Stimulated activated CD4-positive, alpha-beta T cell treated with anti-CD3 and anti-CD28 coated beads, TNF-alpha, amount 100 ng/mL, for 24 hours (primary cell): ENCODE measurements at places on chromosomes 12 and 14.

- DNase-seq, result no peak
Measured at GRCh38 chr12:80277732-80278131, 166.3 kb upstream of the PTPRQ start.

DNA sequence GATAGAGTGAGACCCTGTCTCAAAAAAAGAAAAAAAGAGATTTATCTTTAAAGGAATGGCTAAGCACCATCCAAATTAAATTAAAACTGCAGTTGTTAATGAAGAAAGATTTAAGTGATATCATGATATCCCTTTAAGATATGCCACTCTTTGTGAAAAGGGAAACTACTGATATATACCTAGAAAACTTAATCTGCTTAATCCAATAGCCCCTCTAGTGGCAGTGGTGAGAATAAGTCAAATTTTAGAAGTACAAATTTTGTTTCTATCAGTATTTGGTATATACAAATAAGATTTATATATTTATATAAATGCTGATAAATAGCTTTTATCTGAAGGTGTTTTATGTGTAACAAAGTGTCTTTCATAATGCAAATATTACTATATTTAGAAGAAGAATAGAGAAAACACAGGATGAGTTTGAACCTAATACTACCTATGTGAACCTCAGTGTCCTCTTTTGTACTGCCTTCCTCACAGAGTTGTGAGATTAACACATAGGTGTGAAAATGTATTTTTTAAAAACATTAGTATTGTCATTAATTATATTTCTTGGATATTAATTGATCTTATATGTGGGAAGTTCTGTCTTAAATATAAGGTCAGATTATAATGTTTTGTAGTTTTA, 51.4 kb upstream of the GARIN2 start:
- DNase-seq, result no peak

DNA sequence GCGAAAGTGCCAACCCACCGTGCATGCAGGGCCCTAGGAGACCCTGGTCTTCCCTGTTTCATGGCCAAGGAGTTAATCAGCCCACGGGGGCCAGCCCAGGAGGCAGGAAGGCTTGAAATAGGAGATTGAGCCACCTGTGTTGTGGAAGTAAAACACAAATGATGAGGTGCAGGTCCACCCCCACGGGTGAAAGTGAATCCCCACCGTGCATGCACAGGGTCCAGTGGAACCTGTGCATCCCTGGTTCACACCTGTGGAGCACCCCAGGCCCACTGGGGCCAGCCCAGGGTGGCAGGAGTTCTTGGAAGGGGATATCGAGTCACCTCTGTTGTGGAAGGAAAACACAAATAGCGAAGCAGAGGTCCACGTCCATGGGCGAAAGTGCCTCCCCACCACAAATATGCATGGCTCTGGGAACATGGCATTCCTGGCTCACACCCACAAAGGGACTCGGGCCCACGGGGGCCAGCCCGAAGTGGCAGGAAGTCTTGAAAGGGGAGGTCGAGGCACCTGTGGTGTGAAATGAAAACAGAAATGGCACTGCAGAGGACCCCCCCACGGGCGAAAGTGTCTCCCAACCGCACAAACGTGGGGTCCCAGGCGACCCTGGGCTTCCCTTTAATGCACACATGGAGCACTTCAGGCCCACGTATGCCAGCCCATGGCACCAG, 381.5 kb downstream of the ALG10 start:
- no peak for DNase-seq

DNA sequence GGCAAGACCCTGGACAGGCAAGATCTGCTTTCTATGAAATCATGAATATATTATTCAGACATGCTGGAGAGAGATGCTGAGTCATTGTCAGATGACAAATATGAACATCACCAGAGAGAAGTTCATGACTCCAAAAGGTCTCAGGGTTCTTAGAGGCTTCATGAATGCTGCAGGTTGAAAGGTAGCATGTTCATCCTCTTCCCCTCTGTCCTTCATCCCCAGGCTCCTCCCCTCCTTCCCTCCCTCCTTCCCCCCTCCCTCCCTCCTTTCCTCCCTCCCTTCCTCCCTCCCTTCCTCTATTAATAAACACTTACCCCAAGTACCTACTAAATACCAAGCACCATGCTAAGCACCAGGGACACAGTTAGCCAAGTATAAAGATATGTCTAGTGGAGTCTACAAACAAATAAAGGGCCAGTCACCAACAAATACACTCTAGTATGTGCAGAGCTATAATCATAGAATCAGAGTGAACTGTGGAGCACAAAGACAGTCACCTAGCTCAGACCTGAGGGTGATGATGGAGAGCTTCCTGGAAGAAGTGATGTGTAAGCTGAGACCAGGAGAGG, 46.2 kb downstream of the RPH3A start:
- no peak for DNase-seq

GRCh38 chr12:19498099-19498498, 58.8 kb downstream of the AEBP2 start:
- no peak for DNase-seq

- DNase-seq, result no peak
Measured at GRCh38 chr12:89472508-89472907, 52.1 kb downstream of the GALNT4 start.

DNA sequence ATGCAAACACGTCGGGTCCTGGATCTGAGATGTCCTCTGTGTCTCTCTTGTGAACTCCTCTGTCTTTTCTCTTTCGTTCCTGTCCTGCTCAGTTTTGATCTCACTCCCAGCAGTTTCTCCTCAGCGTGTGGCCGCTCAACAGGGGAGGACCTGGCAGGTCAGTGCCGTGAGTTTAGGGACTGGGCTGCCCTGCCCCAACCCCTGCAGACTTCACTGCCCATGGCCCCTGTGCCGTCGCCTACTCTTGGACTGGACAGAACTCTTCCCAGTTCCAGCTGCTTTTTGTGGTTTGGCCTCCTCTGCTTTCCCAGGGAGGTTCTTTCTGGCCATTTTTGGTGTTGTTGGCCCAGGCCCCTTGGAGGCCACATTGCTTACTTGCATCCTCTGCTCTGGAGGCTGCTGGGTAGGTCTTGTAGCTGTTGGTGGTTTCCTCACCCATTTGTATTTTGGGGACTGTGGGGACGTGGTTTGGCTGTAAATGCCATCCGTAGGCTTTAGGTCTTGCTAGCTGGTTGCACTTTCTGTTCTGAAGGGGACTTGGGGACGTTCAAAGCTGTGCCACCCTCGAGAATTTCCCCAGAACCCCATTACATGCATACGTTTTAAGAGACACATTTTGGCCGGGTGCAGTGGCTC, 20.0 kb upstream of the DNAH10 start:
- no peak for DNase-seq

- no peak for DNase-seq
Measured at GRCh38 chr14:54481695-54482094, 7.1 kb downstream of the GMFB start.

DNA sequence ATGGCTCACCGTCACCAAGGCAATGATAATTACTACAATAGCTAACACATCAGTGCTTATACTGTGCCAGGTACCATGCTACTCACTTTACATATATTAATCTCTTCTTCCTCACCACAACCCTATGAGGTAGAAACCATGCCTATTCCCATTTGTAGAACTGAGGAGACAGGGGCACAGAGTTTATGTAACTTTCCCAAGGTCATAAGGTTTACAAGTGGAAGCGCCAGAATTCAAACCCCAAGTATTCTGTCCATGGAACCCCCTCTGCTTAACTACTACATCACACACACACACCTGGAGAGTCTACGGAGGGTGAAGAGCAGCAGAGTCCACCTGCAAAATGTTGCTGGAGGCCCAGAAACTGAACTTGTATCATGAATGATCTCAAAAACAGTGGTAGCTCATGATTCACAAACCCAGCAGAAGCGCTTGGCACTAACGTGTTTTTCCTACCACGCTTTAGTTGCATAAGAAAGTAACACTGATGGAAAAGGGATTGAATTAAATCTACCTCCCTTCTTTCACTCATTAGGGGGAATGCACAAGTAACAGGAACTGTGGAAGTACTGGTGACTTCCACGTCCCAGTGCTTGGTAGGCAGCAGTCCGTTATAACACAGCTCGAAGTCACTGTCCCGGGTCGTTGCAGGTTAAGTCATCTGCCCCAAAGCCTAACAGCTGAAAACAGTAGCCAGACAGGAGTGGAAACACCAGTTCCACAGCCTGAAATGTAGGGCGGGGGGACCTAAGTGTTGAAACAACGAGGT, 2.0 kb downstream of the ITPR2 start:
- no peak for DNase-seq

- DNase-seq, result no peak
Measured at GRCh38 chr12:92899386-92900001, 29.6 kb downstream of the EEA1 start.

GRCh38 chr12:14956024-14956891, 5.1 kb downstream of the ARHGDIB start:
- DNase-seq, result no peak

- no peak for DNase-seq
Measured at GRCh38 chr14:91669867-91670266, 62.0 kb downstream of the CATSPERB start.

DNA sequence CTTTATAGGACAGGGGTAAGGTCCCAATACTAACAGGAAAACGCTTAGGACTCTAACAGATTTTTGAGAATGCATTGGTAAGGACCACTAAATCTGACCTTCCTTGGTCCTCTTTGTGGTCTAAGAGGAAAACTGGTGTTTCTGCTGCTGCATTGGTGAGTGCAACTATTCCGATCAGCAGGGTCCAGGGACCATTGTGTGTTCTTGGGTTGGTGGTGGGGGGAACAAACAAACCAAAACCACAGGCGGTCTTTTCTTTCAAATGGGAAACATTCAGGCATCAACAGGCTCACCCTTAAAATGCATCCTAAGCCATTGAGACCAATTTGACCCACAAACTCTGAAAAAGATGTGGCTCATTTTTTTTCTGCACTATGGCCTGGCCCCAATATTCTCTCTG, 20.7 kb downstream of the EPYC start:
- no peak for DNase-seq

DNA sequence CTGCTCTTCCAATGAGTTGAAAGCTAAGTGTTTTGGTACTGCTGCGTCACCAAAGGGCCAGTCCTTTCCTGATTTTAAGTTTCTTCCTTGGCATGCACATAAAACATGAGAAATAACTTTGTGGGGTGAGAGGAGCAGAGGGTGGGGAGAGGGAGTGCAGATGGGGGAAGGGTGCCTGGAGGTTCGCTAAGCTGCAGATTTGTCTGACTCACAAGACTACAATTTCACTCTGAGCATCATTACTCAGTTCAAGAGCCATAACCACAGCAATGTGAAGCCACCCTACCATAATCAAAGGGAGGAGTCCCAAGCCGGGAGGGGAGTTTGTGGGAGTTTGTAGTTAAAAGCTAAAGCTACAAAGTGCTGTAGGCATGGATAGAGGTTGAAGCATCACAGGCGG, 136.1 kb downstream of the ANO2 start:
- no peak for DNase-seq

- DNase-seq, result no peak
Measured at GRCh38 chr12:127558361-127558760, 708.6 kb upstream of the TMEM132C start.

GRCh38 chr12:108568338-108569154, 6.2 kb downstream of the ISCU start:
- DNase-seq, result peak; percentile 54

- no peak for DNase-seq
Measured at GRCh38 chr14:68808696-68809480, 16.0 kb upstream of the ZFP36L1 start.

- DNase-seq, result no peak
Measured at GRCh38 chr12:53076461-53076860, 2.7 kb downstream of the SPRYD3 start.

DNA sequence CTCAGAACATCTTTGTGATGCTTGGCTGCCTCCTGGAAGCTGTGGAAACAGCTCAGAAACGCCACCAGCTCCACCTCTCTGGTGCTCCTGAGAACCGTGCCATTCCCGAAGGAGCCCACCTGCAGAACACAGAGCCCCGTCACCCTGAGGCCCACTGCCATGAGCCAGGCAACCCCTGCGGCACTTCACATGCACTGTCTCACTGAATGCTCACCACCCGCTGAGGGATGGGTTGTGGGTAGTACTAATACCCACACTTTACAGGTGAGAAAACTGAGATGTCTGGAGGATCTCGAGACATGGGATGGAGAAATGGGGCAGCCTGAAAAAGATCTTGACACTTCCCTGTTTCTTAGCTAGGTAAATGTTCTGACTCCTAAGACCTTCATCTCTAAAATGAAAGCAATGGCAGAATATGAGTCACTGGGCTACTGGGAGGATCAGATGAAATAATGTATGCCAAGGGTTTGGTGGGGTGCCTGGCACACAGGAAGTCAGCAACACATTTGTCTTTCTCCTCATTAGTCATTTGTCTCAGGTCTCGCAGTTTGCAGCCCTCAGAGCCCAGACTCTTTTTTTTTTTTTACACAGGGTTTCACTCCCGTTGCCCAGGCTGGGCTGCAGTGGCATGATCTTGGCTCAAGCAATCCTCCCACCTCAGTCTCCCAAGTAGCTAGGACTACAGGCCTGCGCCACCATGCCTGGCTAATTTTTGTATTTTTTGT, 5.3 kb downstream of the OASL start:
- peak; percentile 51 for DNase-seq

DNA sequence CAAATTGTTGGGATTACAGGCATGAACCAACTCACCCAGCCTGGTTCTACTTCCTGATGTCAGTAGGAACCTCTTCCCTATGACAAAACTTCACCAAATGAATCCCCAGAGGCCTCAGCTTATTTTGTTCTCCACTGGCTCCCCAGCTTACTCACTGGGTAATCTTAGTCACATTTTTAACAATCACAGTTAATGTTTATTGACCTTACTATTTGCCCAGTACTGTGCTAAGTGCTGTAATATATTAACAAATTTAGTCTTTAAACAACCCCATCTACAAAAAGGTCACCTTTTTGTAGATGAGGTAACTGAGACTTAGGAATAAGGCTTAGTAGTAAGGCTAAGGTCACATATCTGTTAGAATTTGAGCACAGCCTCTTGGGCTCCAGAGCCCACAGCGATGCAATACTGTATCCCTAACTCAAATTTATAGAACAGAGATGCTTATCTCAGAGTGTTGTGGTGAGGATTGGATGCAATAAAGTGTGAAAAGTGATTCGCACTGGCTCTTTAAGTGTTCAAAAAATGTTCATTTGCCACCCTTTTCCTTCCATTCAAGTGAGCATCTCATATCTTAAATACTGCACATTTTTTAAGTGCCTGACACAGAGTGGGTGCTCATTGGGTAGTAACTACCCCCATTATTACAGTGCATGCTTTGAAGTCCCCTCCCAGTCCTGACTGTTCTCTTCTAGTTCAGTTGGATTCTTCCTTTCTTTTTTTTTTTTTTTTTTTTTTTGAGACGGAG, 146.4 kb upstream of the ARHGAP5 start:
- DNase-seq, result no peak

DNA sequence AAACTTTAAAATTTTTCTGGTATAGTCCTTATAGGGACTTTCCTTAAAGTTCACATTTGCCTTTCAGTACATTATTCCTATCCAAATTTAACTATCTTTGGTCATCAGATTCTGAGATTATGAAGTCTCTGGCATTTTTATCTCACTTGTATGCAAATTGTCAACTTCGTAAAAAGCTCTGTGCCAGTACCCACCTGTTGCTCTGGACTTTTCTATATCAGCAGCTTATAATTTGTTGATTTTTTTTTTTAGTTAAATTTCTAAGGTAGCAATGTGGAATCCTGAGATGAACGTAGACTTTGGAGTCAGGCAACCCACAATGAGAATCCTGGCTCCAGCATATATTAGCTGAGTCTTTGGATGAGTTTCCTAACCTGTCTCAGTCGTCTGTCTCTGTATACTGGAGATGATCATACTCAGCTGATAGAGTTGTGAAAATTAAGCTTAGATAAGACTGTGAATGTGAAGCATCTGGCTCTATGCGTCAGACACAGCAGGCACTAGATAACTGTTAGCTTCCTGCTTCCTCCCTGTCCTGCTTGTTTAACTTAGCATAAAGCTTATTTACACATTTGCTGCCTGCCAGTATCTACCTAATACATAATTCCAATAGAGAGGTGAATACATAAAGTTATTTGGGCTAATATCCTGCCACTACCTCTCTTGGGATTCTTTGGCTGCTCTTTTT, 59.8 kb downstream of the MARK3 start:
- no peak for DNase-seq
